ENCODE measurements at places on chromosomes 16 and 17.

GRCh38 chr16:56332464-56333079 is 92.8 kb downstream of the AMFR start:
- DNase-seq = no peak

DNA sequence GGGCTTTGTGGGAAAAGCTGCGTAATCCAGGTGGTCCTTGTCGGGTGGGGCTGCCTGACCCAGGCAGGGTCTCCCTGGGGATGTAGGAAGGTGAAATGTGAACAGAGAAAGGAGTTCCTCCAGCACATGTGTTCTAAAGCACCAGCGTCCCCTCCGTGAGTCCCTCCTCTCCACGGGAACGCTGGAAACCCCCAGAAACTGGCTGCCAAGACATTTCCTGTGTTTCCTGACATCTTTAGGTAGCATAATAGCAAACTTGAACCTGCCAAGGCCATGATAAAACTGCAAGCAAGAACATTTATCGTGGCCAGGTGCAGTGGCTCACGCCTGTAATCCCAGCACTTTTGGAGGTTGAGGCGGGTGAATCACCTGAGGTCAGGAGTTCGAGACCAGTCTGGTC is 12.6 kb upstream of the PYDC1 start:
- no peak for DNase-seq

DNA sequence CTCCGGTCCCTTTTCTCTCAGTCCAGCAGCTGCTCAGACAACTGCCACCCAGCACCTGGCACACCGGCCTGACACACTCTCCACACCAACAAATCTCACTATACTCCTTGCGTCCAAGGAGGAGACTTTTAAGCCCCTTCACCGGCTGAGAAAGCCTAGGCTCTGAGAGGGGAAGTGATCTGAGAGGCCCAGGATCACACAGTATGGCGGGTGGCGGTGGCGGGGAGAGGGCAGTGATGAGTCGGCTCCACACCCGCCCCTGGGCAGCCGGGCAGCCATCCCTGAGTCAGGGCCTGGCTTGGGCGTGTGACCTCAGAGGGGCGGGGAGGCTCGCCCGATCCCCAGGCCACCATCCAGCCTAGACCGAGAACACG is 569 bp downstream of the FLII start:
- DNase-seq = peak; percentile 37

DNA sequence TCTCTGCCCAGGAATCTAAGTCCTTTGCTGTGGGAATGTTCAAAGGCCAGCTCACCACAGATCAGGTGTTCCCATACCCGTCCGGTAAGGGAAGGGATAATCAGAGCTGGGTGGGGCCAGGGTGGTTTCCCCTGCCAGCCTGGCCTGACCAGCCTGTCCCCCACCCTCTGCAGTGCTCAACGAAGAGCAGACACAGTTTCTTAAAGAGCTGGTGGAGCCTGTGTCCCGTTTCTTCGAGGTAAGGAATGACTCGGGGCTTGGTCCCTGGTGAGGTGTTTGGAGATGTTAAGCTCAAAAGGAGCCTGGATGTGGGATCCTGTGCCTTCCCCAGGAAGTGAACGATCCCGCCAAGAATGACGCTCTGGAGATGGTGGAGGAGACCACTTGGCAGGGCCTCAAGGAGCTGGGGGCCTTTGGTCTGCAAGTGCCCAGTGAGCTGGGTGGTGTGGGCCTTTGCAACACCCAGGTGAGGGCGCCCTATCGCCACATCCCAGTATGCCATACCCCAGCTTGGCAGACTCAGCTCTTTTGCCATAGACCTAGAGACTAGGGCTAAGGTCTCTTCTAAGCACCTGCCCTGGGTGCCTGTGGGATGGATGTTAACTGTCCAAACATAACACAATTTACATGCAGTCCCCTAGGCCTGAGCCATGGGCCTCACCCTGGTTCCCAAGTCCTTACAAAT is 997 bp downstream of the ACADVL start:
- peak; percentile 48 for DNase-seq

DNA sequence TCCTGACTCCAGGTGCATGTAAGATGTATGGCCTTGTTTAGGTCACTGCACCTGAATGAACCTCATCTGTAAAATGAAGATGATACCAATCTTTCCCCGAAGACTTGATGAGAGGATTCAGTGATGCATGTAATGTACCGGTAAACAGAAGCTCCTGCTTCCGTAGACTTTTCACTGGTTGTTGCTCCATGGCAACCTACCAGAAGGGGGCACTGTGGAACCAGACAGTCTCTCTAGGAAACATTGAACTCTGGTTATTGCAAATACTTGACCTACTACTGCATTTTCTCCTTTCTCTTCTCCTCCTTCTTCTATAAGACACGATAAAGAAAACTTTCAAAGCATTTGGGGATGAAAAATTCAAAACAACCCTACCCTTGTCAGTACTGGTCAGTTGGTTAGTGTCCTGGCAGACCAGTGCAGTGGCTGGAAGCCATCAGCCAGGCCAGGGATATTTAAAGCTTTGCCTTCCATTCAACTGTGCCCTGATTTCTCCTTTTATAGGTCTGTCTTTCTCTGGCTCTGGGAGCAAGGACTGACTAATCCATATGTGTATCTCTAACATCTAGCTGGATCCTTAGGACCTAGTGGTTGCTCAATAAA is 667.4 kb upstream of the SALL1 start:
- no peak for DNase-seq

DNA sequence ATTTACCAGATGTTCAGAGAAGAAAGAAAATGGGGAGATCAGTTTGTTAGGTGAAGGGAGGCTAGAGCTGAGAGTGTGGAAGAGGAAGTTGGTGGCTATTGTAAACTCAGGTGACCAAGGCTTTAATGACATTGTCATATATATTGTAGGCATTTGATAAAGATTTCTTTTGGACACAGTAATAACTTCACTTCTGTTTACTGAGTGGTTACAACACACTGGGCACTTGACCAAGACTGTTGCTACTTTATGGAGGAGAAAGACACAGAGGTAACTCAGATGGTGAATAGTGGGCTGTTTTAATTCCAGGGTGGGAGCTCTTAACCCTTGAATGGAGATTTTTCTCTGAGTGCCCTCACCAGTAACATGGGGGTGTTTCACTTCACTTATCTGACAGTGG is 46.0 kb downstream of the TNRC6A start:
- DNase-seq = no peak

GRCh38 chr16:86994215-86994614 is 323.0 kb downstream of the C16orf95 start:
- DNase-seq = no peak

DNA sequence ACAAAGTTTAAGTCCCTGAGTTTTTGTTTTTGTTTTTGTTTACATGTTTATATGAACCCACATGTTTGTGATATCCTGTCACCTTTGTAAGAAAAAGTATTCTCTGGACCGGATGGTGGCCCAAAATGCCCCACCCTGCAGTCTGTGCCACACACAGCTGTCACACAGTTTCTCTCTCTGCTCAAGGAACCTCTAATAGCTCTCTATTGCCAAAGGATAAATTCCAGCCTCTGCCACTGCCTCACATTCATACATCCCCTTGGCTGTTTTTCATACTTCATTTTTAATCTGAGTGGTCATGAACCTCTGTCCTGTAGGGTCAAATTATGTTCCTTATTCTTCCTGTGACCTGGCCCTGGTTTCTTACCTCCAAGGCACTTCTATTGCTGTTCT is 520.3 kb upstream of the CDH5 start:
- no peak for DNase-seq

DNA sequence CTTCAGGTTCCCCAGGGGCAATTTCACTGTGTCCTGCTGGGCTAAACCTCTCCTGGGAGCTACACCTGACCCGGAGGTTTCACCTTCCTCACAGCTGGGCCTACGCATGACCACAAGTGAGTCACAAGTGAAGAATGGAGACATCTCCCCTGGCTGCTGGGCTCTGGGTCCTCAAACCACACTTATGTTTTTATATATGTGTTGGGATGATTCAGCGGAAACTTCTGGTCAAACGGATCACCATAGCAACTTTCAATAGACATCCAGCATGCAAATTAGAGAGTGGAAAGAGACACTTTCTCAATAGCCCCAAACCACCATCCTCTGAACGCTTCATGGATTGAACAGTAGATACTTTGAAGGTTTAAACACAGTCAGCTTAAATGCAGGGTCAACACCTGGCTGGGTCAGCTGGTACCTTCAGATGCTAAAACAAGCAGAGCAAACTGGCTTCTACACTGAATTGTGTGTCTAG is 28.0 kb upstream of the MAF start:
- peak; percentile 57 for DNase-seq

- no peak for DNase-seq
Observed at GRCh38 chr17:82349287-82349701, 9.8 kb upstream of the TEX19 start.

DNA sequence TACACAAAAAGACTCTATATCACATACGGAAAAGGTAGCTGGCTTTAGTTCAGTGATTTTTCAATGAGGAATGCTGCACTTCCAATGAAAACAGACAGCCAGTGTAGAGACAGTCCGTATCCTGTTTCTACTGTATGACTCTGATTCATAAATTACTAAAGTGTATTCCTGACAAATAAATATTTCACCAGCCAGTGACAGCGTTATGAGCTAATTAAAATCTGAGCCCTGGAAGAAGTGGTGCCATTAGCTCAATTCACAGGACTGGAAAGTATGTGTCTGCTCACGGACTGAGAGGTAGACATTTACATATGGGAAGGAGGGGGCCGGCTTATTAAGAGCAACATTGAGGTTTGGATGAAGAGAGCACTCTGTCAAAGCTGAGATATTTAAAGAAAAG is 207.9 kb upstream of the RBFOX1 start:
- no peak for DNase-seq

- no peak for DNase-seq
Observed at GRCh38 chr17:66150708-66151107, 41.2 kb downstream of the CEP112 start.

DNA sequence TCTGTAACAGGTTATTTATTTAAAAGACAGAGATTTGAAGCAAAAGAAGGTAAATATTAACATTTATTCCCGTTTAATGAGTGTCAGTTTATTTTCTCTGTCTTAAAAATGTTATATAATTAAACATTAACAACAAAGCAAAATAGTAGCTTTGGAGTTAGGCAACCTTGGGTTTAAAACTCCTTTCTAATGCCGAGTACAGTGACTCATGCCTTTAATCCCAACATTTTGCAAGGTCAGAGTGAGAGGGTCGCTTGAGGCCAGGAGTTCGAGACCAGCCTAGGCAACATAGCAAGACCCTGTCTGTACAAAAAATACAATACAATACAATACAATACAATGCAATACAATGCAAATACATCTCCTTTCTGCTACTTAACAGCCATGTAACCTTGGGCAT is 128.7 kb downstream of the CHD9 start:
- DNase-seq = no peak

DNA sequence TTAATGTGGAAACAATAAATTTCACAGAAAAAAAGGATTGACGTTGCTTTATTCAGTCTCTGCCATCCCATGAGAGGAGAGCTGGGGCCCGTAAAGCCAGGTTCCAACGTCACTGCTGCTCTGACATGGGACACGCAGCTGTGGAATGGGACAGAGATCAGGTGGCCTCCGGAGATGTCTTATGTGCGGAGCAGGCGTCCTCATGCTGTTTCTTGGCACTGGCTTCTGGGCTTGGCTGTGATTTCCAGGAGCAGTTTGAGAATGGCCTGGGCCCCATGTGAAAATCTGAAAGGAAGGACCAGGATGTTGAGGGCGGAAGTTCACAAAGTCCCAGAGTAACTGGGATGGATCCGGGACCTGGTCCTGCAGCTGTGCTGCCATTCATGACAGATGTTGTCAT is 32.4 kb downstream of the NDEL1 start:
- DNase-seq = no peak

DNA sequence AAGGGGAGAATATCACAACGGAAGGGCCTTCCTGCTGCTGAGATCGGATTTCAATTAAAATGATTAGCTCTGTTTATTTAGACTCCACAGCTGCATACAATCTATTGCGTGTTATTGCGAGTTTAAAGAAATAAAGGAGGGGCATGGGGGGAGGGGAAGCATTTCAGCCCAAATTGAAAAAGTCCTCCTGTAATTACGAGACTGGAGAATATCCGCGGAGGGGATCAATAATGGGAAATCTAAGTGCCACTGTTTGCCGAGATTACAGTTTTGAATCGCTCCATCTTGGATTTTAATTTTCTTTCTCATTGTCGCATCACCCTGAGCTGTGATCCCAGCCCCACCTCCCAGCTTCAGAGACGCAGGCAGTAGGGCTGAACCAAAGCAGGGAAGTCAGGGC is 15.7 kb upstream of the RPL38 start:
- no peak for DNase-seq

DNA sequence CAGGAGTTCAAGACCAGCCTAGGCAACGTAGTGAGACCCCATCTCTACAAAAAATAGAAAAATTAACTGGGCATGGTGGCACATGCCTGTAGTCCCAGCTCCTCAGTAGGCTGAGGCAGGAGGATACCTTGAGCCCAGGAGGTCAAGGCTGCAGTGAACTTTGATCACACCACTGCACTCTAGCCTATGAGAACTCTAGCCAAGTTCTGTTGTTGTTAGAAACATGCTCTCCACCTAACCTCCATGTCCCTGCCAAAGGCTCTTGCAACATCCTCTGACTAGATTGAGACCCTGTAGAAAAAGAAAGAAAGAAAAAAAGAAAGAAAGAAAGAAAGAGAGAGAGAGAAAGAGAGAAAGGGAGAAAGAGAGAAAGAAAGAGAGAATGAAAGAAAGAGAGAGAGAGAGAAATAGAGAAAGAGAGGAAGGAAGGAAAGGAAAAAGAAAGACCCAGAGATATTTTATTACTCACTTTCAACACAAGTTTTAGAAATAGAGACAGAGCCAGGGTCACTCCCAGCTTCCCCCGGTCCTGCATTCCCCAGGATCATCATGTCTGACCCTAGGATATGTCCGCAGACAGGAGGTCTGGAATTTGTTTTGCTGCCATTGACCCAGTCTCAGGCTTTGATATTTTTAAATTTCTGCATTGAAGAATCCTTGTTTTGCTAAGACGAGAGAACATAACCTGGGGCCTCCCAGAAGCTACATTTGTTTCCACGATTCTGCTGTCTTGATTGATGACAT is 376.5 kb upstream of the CDH5 start:
- DNase-seq = no peak

- no peak for DNase-seq
Observed at GRCh38 chr17:78640700-78641099, 63.5 kb upstream of the DNAH17 start.

Measured in stimulated activated CD4-positive, alpha-beta T cell treated with anti-CD3 and anti-CD28 coated beads, Interleukin-4, amount 100 ng/mL, for 4 hours (primary cell).